ENCODE measurements at places on chromosomes 13 and 19.

- no peak for DNase-seq
Observed at GRCh38 chr13:74256969-74257368, 122.8 kb upstream of the KLF12 start.

DNA sequence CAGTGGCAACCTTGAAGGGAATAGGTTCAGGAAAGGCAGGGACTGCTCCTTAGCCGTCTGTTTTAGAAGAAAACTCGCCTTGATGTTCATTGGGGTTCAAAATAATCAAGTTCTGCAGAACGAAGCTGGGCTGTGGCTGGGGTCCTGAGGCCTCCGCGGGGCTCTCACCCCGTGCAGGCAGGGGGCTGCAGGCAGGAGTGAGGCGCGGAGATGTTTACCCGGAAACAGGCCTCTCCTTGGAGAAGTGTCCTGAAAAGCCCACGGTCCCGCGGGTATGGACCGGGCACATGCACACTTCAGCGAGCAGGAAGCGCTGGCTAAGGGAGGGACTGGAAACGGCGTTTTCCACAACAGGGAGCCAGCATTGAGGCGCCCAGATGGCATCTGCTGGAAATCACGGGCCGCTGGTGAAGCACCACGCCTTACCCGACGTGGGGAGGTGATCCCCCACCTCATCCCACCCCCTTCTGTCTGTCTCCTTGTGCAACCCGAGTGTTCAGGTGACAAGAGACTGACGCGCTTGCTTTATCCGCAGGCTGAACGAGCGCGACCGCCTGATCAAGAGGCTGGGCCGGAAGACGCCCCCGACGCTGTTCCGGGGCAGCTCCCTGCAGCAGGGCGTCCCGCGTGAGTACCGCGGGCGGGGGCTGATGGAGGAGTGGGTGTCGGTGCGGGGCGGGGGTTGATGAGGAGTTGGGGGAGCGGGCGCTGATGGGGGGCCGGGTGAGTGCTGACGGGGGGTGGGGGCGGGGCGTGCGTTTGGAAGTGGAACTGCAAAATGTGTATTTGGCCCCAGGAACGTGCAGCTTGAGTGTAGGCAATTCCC, 39.6 kb downstream of the SHISA2 start:
- no peak for DNase-seq

- DNase-seq: no peak
Observed at GRCh38 chr19:47740866-47741519, 4.4 kb upstream of the NOP53 start.

- DNase-seq: no peak
Observed at GRCh38 chr13:53405616-53406015, 377.0 kb downstream of the OLFM4 start.

DNA sequence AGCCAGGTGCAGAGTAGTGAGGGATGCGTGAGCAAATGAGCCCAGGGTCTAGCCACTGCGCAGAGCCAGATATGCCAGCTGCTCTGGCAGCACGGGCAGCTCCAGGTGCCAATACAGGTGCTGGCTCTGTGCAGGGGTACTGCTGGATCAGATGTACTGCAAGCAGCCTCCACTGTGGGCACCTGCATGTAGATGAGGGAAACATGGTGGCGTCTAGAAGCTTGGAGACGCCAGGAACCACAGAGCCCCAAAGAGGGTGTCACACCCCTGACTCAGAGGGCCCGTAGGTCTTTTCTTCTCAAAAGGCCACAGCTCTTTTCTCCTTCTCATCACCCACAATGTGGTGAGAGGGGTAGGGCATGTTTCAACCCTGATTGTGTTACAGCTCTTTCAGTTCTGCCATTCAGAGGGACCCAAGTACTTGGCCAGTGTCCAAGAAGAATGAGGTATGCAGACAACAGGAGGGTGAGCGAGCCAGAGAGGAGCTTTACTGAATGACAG, 244.4 kb upstream of the SLITRK1 start:
- DNase-seq: no peak

GRCh38 chr19:13115936-13116281, 631 bp downstream of the TRMT1 start:
- DNase-seq: no peak

DNA sequence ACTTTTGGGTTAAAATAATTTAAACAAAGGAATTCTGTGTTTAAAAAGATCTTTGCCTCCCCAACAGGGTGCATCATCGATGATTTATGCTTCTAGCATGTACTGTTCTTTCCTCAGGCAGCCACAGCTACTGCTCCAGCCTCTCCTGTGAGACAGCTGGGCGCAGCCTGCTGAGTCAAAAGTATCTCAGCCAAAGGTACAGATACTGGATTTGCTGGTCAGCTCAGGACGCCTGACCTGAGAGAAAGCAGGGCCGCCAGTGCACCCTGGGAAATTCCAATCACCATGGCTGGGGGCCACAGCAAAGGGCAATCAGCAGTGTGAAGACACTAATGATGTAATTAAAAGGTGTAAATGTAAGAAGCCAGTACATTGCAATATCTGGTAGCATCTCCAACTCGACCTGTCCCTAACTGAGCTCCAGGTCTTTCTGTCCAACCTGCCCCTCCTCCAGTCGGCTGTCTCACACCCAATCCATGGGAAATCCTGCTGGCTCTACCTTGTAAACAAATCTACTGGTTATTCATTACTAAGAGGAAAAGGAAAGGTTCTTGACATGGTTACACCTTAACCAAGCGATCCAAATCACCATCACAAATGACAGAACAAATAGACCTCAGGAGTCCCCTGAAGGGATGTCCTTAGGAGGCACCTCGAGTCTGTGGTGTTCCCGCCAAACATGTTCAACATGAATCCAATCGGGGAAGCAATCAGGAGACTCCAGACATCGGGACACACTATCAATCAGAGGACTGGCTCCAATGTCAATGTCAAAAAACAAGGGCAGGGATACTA, 7.3 kb downstream of the OPA3 start:
- DNase-seq: no peak

- peak; percentile 71 for DNase-seq
Observed at GRCh38 chr19:54191011-54191810, at the start of gene TSEN34. Gene TSEN34 (plus strand): TSS chr19:54191308. CDS start chr19:54191365, 57 bp downstream.

DNA sequence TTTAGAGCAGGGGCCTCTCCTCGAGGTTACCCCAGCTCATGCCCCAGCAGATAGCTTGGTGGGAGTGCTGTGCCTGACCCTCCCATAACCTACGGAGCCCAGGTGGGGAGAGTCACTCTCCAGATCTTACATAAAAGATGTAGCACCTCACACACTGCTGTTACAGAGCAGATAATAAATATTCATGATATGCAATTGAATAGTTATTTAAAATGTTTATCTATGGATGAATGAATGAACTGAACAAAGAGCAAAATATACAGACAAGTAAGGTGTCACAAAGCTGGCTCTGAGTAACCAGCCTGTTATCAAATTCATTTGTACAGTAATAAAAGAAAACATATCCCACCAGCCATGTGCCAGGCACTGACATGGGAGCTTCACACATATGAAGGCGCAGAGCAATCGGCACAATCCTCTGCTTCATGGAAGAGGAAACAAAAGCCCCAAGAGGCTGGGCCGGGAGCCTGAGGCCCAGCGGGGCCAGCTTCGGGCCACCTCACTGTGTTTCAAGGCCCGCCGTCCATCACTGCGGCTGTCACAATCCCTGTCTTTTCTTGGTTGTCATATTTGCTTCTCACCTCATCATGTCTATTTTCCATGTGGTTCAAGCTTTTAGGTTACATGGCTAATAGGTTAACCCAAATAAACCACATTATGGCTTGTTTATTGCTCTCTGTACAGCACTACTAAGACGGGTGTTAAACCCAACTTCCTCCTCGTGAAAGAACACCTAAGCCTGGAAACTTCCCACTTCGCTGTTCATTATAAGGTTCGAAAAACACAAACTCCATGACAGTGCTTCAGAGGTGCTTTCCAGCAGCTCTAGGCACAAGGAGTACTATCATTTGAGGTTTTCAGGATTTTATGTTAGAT, 78.4 kb downstream of the IRS2 start:
- no peak for DNase-seq

- DNase-seq: no peak
Observed at GRCh38 chr13:75153834-75154233, 328.1 kb downstream of the TBC1D4 start.

DNA sequence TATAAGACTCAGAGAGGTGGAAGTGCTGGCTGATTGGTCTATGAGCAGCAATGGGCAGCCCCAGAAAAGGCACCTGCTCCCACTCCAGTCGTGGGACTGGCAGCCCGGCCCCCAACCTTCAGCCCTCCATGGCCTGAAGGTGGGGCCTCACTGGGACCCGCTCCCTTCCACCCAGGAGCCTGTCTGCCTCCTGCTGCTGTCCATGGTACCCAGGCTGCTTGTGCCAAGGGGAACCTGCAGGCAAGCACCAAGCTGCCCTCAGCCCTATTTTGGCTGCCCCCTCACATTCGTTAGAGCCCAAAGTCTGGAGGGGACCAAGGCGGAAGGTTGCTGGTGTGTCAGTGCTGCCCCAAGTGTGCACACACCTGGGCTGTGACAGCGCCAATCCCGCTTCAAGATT, 2304.9 kb downstream of the PCDH9 start:
- DNase-seq: no peak

GRCh38 chr13:113618455-113618854, 33.9 kb downstream of the TFDP1 start:
- DNase-seq: no peak

- no peak for DNase-seq
Observed at GRCh38 chr19:42271861-42272534, 2.9 kb downstream of the CIC start.

- DNase-seq: no peak
Observed at GRCh38 chr19:31803835-31804446, 454.7 kb upstream of the TSHZ3 start.

DNA sequence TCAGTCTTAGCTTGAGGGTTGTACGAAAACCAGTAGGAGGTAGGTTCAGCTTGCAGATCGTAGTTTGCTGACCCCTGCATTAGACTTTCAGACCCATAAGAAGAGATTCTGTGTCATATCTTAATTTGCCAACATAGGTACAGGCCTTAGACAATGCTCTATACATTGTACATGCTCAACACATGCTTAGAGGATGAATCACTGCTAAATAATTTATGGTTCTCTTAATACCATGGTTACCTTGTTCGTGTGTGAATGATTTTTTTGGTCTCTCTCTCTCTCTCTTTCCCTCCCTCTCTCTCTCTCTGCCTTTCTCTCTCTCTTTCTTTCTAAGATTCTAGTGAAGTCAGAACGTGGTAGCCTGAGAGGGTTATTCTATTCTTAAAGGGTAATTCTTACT, 112.2 kb downstream of the FGF14 start:
- no peak for DNase-seq

GRCh38 chr13:37288057-37288720, 182.7 kb upstream of the CSNK1A1L start:
- DNase-seq: no peak

- no peak for DNase-seq
Observed at GRCh38 chr19:39160889-39161672, 35.5 kb downstream of the PAK4 start.

DNA sequence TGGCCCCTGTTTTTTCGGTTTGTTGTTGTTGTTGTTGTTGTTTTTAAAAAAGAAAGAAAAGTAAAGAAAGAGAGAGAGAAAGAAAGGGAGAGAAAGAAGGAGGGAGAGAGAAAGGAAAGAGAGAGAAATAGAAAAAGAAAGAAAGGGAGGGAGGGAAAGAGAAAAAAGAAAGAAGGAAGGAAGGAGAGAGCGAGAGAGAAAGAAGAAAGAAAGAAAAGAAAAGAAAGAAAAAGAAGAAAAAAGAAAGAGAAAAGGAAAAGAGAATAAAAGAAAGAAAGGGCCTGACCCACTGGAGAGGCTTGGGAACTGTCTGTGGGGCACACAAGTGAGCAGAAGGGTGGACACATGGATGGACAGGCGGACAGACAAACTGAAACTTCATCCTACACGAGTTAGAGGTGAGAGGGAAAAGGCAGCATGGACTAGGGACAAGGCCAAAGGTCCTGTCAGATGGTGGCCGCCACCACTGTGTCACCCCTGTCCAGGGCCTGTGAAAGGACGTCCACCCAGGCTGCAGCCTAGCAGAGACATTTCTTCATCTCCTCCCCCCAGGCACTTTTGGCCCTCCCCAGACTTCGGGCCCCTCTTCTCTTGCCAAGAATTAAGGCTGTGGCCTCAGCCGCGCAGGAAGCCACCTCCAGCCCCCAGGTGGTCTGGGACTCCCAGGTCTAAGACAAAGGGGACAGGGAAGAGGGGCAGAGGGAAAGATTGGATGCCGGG, 9.1 kb upstream of the BCAM start:
- no peak for DNase-seq

GRCh38 chr13:41919031-41919740, 41.7 kb downstream of the VWA8 start:
- DNase-seq: no peak

DNA sequence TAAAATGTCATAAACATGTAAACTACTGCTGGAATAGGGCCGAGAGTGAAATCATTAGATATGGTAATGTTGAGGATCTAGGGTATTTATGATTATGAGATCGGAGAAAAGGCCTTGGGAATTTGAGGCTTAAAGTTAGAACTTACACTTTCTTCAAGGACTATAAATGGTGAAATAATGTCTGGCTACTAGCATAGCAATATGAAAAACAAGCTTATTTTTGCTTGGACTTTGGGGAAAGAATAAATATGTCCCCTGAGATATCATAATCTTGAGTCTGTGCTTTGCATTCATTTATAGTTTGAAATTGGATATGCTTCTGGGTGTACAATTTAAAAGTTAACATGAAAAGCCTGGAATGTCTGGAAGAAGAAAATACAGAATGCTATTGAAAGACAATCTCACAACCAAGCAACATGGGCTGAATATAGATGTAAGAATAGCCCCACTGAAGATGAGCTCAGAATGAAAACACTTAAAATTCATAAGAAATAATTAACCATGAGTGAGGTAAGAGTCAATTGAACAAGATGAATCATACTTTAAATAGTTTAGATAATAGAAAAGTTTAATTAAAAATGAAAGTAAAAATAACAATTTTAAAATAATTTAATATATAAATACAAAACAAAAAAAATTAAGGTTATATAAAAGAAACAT, 1555.4 kb upstream of the MIR17HG start:
- no peak for DNase-seq

DNA sequence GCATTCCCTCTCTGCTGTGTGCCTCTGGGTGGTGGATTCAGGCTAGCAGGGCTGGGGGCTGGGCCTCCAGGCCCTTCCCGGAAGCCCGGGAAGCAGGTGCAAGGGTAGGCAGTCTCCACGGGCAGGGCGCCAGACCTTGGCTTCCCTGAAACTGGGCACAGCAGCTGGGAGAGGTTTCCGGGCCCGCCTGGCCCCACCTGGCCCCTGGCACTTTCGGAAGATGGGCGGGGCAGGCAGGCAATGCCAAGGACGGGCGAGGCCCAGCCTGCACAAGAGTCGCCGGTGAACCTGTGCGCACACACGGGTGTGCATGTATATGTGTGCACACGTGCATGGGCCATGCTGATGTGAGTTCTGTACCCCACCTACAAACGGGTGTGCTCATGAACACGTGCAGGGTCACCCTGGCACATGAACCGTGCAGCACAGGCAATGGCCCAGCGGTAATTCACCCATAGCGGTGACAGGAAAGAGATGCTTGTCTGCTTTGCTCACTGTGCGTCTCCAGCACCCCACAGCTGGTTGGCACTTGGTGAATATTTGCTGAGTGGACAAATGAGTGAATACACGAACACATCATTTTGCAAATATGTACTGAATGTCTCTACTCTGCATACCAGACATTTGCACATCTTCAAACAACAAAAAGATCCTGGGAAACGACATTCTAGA, 15.3 kb downstream of the GADD45B start:
- DNase-seq: peak; percentile 16
